ENCODE measurements at places on chromosomes 12 and 14.
A peak's percentile ranks its signal among the peaks of the same experiment; 100 is the strongest.

DNA sequence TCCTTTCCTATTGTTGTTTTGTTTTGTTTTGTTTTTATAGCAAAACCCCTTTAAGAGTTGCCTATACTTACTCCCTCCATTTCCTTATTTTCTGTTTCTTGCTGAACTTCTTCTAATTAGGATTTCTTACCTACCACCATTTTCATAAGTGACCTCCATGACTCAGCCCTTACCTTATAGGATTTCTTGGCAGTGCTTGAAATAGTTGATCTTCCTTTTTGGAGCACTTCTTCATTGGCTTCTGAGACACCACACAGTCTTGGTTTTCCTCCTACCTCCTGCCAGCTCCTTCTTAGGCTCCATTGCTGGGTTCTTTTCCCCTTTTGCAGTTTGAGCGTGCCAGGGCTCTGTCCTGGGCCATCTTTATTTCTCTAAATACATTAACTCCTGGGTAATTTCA is 23.4 kb upstream of the EID3 start:
- DNase-seq: no peak

GRCh38 chr12:51622564-51622963 is 31.5 kb downstream of the SCN8A start:
- DNase-seq: no peak

DNA sequence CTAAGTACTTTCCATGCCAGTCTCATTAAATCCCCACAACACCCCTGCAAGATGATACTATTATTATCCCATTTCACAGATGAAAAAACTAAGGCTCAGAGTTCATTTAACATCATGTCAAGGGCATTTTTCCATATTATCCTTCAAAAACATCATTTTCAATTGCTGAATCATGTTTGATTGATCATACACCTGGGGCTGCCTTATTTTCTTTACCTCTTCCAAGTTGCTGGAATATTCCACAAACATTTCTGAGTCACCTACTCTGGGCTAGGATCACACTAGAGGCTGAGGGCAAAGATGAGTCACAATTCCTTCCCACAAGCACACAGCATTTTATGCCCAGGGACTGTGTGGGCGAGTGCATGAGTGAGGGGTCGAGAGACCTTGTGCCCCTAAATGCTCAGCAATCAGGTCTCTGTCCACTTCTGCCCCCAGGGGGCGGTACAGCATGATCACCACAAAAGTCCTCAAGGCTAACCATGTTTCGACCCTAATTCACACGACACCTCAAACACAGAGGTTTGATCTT is 14.1 kb upstream of the TMEM119 start:
- no peak for DNase-seq

GRCh38 chr12:108016022-108016564 is 113.0 kb upstream of the WSCD2 start:
- no peak for DNase-seq

DNA sequence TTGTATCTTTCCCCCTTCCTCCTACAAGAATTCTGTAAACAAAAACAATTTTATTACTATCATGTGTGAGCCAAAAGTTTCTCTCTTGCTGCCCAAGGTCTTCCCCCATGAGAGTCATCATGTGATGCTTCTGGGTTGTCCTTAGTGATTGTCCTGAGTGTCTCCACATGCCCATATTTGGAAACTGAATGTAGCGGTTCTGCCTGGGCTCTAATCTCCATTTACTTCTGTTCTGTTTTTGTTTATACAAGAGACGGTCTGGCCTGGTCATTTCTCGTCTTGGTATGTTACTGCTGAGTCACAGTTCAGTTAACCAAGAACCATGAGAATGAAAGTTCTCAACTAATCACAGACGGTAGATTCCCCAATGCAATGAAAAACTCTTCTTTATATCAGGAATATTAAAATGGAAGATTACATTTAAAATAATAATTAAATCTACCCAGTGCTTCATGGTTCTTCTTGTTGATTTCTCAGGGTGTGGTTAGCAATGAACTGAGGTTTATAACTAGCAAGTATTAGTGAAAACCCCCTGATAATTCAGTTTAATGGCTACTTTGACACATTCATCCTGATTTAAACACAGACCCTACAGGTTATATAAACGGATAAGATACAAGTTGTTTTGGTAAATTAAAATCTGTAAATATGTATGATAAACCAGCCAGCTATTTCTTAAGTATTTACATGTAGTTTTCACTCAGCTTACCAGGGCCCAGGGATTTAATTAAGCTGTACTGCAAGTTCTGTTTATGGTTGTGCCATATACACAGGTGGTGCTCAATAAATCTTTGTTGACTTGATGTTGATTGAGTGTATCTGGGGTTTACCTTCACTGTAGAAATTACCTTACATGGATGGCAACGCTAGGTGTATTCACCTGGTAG is 81.1 kb downstream of the PELI2 start:
- no peak for DNase-seq

- DNase-seq: no peak
These were observed 1.7 kb upstream of the EIF4B start for GRCh38 chr12:53004582-53004981.

- no peak for DNase-seq
These were observed 55.4 kb downstream of the TEAD4 start for GRCh38 chr12:3014641-3015040.

DNA sequence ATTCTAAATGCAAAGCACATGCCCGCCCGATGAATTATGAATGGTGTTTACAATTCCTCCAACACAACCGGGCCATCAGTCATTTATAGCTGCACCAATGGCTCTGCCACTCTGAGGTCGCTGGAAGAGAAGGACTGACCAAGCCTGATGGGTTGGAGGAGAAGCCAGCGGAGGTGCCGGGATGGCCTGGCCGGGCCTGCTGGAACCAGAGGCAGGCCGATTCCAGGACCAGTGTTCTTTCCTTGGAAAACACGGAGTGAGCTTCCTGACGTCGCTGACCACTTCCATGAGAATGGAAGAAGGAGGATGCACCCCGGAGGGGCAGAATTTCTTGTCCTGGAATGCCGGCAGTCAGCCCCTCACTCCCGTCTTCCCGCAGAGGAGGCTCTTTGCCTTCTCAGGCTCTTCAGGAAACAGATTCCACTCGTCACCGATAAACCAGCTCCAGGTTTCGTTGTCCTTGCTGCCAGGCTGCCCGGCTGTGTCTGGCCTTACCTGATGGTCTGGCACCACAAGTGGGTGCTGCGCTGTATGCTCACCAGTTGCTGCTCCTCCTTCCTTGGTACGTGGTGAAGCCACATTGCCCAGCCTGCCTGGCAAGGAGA is 358.5 kb upstream of the SFSWAP start:
- no peak for DNase-seq

GRCh38 chr14:39665075-39665475 is 232.8 kb upstream of the FBXO33 start:
- no peak for DNase-seq

GRCh38 chr12:129413295-129413694 is 490.5 kb downstream of the TMEM132D start:
- DNase-seq: no peak

DNA sequence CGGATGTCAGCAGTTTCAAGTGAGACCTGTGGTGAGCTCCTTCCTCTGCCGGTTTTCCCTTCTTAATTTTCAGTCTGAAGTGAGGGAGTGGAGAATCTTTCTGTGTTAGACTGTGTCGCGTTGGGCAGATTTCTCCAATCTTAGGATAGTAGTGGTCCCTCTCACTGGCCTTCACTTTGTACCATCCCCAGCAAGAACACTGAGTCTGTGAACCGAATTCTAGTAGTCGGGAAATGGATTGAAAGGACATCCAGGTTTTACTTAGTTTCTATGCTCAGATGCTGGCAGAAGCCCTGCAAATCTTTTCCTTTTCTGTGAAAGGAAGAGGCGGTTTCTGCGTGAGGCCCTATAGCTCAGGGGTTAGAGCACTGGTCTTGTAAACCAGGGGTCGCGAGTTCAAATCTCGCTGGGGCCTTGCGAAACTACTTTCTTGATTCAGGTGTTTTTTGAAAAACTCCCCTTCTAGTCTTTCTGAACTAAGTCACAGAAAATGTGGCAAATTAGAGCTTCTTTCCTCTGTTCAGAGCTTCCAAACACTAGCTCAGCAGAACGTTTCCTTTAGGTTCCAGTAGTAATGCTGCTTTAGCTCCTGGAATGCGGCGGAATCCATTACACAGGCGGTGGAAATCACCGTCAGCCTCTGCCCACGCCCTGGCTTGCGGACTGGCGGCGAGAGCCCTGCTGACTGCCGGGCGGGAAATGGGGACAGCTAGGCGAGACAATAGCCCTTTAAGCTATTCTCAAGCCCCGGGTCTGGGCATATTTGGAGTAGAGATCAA is 2.8 kb upstream of the RNASE4 start:
- peak; percentile 18 for DNase-seq

DNA sequence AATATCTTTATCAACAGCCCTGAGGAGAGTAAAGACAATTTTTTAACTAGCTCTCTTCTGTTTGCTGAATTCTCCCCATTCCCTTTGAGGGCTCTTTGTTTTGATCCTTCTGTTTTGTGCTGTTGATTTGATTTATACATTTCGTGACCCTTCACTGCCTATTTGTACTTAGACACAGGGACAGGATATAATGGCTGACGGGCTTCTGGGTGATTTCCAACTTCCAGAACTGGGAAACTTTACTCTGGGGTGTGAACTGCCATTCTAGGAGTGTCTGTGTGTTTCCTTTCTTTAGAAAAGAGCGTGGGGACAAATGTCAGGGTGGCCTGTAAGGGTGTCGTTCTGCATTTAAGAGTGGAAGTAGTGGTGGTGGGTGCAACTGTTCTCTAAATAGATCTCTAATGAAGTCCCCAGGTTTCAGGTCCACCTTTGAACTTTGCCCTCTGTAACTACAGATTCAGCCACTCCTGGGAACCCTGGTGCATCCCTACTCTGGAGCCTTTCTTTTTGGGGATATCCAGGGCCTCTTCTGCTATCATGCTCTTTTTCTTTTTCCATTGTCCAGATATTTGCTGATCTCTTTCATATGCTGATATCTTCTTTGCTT is 22.3 kb upstream of the SSPN start:
- DNase-seq: no peak

GRCh38 chr14:97113339-97113738 is 316.2 kb downstream of the VRK1 start:
- no peak for DNase-seq

- no peak for DNase-seq
These were observed 386.1 kb downstream of the SEC23A start for GRCh38 chr14:38716926-38717325.

DNA sequence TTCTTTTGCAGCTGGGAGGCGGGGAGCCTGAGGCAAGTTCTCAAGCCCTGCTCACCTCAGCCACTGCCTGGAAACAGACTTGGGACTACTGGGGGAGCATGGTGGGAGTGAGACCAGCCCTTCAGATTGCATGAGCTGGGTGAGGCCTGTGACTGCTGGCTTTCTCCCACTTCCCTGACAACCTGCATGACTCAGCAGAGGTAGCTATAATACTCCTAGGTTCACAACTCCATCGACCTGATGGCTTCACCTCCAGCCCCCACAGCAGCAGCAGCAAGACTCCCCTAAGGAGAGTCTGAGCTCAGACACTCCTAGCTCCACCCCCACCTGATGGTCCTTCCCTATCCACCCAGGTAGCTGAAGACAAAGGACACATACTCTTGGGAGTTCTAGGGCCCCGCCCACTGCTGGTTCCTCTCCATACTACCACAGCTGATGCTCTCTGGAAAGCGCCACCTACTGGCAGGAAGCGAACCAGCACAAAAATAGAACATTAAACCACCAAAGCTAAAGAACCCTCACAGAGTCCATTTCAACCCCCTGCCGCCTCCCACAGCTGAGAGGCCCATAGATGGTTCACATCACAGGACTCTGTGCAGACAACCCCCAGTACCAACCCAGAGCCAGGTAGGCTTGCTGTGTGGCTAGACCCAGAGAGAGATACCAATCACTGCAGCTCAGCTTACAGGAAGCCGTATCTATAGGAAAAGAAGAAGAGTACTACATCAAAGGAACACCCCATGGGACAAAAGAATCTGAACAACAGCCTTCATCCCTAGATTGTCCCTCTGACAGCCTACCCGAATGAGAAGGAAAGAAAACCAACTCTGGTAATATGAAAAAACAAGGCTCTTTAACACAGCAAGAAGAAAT is 68.7 kb downstream of the RPAP3 start:
- DNase-seq: no peak

- DNase-seq: no peak
These were observed 230.4 kb downstream of the SPTSSA start for GRCh38 chr14:34231626-34232025.

GRCh38 chr14:42335918-42336317 is 729.2 kb downstream of the LRFN5 start:
- DNase-seq: no peak

DNA sequence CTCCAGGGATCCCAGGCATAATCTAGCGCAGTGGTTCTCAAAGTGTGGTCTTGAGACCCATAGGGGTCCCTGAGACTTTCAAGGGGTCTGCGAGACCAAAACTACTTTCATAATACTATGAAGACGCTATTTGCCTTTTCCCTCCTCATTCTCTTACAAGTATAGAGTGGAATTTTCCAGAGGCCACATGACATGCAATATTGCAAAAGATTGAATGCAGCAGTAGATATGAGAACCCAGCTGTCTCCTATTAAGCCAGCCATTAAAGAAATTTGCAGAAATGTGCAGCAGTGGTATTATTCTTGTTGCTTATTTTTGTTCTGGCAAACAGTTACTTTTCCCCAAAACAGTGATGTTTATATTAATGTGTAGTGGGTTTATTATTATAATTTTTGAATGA is 62.8 kb downstream of the VWF start:
- no peak for DNase-seq

GRCh38 chr12:129873833-129874208 is 30.0 kb downstream of the TMEM132D start:
- no peak for DNase-seq

DNA sequence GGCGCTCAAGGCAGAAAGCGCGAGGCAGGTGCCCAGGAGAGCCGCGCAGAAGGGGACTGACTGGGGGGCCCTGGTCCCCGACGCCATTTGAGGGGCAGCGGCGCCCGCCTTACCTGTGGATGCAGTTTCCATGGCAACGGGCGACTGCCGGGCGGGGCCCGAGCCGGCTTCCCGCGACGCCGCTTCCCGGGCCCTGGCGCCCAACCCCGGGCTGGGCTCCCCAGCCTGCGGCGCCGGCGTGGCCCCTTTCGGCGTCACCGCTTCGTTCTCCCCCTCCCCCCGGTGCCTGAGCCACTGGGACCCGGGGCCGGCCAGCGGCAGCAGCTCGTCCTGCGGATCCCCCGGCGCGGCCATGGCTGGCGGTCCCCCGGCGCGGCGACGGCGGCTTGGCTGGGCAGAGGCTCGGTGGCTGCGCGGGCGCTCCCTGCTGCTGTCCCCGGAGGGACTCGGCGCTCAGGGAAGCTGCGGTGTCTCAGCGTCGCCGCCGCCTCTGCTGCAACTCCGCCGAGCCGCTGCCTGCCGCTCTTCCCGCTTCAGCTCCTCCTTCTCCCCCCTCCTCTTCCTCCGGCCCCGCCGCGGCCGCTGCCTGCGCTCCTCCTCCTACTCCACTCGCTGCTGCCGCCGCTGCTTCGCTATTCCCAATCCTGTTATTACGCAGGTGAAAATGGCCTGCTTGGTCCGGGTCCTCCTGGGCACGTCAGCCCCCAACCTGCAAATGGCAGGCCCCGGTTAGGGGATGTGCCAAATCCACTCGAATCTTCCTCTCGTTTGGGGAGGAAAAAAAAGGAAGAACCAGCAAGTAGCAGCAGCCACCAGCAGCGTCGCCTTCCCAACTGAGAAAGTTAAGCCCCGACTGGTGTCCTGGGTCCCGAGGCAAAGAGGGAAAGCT is at the start of gene RTN1:
TSS of gene RTN1 (minus strand) at position 500 of the 889 bp plus-strand sequence. CDS start at position 354, 146 bp downstream.
- no peak for DNase-seq

GRCh38 chr12:89992668-89993451 is 284.2 kb upstream of the ATP2B1 start:
- DNase-seq: no peak

GRCh38 chr14:94126419-94126677 is 3.1 kb downstream of the IFI27L2 start:
- no peak for DNase-seq

- DNase-seq: no peak
These were observed 581.1 kb upstream of the MGAT4C start for GRCh38 chr12:86837246-86837645.

Data from SIG-M5 (cell line).